Neural crest cell (in vitro differentiated cells): ENCODE measurements at places on chromosomes 13 and 19.

GRCh38 chr13:59584761-59585670, 578.7 kb downstream of the DIAPH3 start:
- H3K36me3 ChIP-seq = no peaks in the 10 kb centered on the region
- no peaks in the 10 kb centered on the region for H3K27me3 ChIP-seq
- no peak for DNase-seq
- H3K27ac ChIP-seq = no peak overlapping the region

DNA sequence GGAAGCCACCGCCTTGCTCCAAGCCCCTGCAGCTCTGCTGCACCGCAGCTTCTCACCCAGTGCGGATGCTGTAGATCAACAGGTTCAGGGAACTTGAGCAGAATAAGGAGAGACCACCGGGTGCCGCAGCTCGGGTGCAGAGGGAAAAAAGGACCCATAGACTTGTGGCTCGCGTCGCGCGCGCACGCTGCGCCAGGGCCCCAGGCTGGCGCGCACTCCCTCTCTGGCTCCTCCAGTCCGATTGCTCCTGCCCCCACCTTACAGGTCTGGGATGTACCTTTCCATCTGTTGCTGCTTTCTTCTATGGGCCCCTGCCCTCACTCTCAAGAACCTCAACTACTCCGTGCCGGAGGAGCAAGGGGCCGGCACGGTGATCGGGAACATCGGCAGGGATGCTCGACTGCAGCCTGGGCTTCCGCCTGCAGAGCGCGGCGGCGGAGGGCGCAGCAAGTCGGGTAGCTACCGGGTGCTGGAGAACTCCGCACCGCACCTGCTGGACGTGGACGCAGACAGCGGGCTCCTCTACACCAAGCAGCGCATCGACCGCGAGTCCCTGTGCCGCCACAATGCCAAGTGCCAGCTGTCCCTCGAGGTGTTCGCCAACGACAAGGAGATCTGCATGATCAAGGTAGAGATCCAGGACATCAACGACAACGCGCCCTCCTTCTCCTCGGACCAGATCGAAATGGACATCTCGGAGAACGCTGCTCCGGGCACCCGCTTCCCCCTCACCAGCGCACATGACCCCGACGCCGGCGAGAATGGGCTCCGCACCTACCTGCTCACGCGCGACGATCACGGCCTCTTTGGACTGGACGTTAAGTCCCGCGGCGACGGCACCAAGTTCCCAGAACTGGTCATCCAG, 964 bp downstream of the PCDH17 start:
- peak; percentile 33 for DNase-seq
- peaks cover 64% of the 10 kb centered on the region for H3K27me3 ChIP-seq
- peaks cover 50% of the 10 kb centered on the region for H3K4me1 ChIP-seq
- no peak overlapping the region for H3K27ac ChIP-seq

DNA sequence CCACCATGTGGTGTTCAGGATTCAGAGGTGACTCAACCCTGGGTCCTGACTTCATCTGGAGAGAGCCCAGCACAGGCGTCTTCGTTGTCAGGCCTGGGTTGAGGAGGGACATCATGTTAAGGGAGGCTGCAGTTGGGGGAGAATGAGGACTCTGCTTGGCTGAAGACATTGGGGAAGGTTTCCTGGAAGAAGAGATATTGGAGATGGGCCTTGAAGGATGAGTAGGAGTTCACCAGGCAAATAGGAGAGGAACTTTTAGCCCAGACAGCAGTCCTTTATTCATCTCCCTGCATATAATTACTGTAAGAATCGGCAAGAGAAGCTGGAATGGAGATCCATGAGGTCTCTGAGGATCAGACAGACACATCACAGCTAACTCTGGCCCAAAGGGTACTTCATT, 38.9 kb downstream of the VAV1 start:
- peaks cover 6% of the 10 kb centered on the region for H3K36me3 ChIP-seq
- H3K27ac ChIP-seq = no peak overlapping the region
- peaks cover 31% of the 10 kb centered on the region for H3K27me3 ChIP-seq
- H3K4me3 ChIP-seq = no peak overlapping the region
- DNase-seq = no peak
- H3K4me1 ChIP-seq = peaks cover 6% of the 10 kb centered on the region

DNA sequence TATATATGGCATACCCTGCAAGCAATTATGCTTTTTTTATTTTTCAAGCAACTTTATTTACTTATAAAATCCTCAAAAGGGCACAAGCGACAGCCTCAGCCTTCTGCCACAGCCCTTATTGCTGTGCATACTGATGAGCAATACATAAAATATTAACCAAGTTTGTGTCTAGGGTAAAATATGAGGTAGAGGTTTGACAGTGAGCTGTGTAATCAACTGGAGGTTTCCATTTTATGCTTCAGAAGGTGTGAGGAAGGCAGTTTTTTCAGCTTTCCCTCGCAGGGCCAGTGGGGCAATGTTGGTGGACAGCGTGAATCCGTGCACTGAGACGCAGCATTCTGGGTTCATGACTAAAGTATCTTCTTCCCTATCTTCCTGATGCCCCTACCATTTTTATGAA, 310.4 kb downstream of the IRS2 start:
- no peak overlapping the region for H3K4me3 ChIP-seq
- H3K27ac ChIP-seq = no peak overlapping the region
- H3K27me3 ChIP-seq = no peaks in the 10 kb centered on the region
- H3K36me3 ChIP-seq = no peaks in the 10 kb centered on the region
- H3K4me1 ChIP-seq = no peaks in the 10 kb centered on the region

- H3K4me1 ChIP-seq = peaks cover 14% of the 10 kb centered on the region
These were observed 9.7 kb downstream of the DPY19L3 start for GRCh38 chr19:32415246-32415645.

DNA sequence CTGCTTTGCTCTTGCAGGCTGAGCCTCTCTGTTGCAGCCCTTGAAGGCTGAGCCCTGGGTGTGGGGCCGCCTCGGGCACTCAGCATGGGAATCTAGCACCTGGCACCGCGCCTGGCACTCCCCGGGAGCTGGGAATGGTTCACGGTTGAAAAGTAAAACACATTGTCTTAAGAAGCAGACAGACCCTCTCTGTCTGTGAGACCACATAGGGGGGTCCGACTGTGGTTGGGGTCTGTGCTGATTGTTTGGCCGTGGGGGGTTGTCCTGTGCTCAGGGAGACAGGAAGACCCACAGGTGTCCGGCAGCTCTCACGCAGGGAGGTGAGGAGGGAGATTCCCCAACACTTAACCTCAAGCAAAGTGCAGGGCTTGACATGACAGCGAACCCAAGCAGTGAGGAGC, 64.8 kb downstream of the SOX1 start:
- no peaks in the 10 kb centered on the region for H3K27me3 ChIP-seq
- peak overlapping the region; percentile 19 for H3K27ac ChIP-seq
- peaks cover 18% of the 10 kb centered on the region for H3K4me1 ChIP-seq
- no peak overlapping the region for H3K4me3 ChIP-seq
- DNase-seq = no peak

- no peaks in the 10 kb centered on the region for H3K4me1 ChIP-seq
- no peaks in the 10 kb centered on the region for H3K27me3 ChIP-seq
- peaks cover 4% of the 10 kb centered on the region for H3K36me3 ChIP-seq
These were observed 42.8 kb upstream of the SLC46A3 start for GRCh38 chr13:28761586-28761985.

DNA sequence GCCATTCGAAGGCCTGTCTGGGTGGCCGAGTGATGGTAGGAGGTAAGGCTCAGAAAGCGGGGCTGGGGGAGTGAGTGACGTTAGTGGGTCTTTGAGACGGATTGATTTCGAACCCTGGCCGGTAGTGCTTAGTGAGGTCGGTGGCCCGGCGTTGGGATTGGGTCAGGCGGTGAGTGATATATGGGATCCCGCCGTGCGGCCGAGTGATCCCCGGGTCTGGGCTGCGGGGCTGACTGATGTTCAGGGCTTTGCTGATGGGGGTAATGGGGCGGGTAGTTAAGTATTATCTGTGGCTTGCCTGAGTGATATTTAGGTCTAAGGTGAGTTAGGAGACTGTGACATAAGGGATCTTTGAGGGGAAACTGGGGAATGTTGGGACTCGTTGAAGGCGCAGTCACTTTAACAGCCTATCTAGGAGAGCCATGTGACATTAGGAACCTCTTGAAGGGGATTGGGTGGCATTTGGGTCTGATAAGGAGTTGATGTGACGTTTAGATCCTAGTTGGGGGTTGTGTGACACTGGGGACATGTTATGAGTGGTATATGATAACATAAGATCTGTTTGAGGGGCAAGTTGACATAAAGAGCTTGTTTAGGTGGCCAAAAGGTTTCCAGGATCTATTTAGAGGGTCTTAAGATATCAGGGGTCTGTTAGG, 543 bp downstream of the PSMC4 start:
- H3K27me3 ChIP-seq = no peaks in the 10 kb centered on the region
- DNase-seq = no peak
- H3K36me3 ChIP-seq = peaks cover 24% of the 10 kb centered on the region
- peak overlapping the region; percentile 99 for H3K27ac ChIP-seq
- peak overlapping the region; percentile 99 for H3K4me3 ChIP-seq
- H3K4me1 ChIP-seq = peaks cover 31% of the 10 kb centered on the region

DNA sequence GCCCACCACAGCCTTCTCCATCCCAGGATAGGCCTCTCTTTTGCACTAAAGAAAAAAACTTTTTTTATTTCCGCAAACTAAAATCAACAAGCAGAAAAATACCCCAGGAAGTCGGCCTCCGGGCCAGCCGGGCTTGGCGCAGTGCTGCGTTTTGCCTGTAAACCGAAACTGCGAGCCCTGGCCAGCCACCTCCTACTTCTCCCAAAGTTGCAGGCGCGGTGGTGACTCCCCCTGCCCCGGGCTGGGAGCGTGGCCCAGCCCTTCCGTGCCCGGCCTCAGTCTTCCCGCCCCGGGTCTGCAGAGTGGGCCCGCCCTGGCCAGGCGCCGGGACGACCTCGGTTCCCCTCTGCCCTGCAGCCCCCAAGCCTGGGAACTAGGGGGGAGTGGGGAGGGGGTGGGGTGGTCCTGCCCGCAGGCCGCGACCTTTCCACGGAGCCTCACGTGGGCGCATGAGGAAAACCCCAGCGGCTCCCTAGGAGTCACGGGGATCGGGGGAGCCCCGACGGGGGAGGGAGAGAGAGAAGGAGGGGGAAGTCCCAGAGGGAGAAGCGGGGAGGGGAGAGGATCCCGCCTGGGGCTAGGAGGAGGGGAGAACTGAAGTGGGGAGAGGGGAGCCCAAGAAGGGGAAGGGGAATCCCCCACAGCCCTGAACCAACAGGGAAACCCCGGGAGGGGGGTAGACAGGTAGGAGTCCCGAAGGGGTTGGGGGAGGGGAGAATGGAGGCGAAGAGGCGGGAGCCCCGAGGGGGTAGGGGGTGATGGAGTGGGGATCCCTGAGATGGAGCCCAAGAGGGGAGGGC, 3.0 kb downstream of the GADD45B start:
- peaks cover 27% of the 10 kb centered on the region for H3K4me1 ChIP-seq
- H3K27ac ChIP-seq = no peak overlapping the region
- H3K27me3 ChIP-seq = peaks cover 71% of the 10 kb centered on the region
- no peaks in the 10 kb centered on the region for H3K36me3 ChIP-seq

- no peaks in the 10 kb centered on the region for H3K27me3 ChIP-seq
- H3K27ac ChIP-seq = no peak overlapping the region
- no peak for DNase-seq
- H3K4me1 ChIP-seq = peaks cover 32% of the 10 kb centered on the region
- H3K4me3 ChIP-seq = peak overlapping the region; percentile 88
These were observed 1.4 kb downstream of the USP12 start for GRCh38 chr13:27170221-27170515.

DNA sequence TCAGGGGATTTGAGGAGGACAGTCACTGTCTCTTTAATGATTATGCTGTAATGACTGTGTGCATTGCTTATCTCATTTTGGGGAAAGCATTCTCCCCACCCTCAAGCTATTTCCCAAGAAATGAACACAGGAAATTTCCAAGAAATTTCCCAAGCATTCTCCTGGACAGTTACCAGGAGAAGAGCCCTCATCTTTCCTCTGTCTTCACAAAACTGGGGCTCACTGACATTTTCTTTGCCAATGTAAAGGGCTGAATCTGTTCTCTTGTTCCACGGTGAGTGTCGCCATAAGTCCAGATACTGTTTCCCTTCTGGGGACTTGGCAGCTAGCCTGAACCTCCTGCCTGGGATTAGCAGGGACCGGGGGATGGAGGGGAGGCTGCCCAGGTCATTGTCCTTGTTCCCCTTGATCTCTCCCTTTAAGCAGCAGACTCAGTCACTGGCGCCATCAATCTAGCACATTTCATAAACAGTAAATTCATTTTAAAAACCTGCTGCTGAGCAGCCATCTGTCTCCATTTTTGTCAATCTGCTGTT, 172.8 kb downstream of the DNAJC15 start:
- no peaks in the 10 kb centered on the region for H3K27me3 ChIP-seq
- no peaks in the 10 kb centered on the region for H3K4me1 ChIP-seq
- no peak for DNase-seq
- no peak overlapping the region for H3K4me3 ChIP-seq

DNA sequence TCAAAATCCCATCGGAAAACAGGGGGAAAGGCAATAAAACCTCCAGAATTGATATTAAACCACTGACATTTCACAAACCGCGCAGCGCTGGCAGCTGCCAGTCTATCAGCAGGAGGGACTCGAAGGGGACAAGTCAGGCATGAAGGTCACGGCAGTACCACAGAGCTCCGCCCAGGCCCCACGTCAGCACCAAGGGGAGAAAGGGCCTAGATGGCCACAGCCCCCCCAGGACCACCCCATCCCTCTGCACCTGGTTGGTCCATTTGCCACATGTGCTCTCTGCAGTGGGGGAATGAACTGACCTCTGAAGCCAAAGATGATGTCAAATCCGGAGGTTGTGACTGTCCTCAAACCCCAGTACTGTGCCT, 9.5 kb upstream of the VSTM2B start:
- no peaks in the 10 kb centered on the region for H3K4me1 ChIP-seq
- H3K4me3 ChIP-seq = no peak overlapping the region
- no peak for DNase-seq

DNA sequence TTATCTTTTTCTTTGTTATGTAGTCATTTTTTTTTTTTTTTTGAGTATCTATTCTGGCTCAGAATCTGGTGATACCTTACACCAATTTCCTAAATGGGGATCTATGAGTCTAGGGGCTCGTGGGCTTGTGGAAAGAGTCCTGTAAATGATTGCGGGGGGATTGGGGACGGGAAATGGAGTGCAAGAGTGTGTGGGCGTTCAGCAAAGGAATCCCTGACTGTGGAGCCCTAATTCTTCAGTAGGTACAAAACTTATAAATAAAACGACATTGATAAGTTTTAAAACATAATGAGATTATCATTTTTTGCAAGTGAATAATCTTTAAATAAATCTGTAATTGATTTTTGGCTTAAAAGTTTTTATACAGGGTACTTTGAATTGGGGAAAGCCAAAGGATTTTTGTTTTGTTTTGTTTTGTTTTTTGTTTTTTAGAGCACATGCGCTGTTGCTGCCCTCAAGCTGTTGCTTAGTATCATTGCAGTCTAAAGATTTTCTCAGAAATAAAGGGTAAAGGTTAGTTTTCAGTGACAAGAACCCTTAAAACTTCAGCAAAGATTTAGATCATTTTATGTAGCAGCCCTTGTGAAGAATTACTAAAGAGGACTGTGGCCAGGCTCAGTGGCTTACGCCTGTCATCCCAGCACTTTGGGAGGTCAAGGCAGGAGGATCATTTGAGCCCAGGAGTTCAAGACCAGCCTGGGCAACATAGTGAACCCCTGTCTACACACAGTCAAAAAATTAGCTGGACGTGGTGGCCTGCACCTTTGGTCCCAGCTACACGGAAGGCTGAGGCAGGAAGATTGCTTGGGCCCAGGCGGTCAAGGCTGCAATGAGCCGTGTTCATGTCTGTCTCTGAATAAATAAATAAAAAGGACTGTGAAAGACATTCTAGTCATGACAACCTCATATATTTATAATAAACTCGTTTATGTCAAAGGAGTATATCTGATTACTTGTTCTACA, 1.7 kb downstream of the ERCC5 start:
- no peaks in the 10 kb centered on the region for H3K27me3 ChIP-seq
- H3K4me1 ChIP-seq = peaks cover 26% of the 10 kb centered on the region
- peak overlapping the region; percentile 83 for H3K27ac ChIP-seq
- DNase-seq = no peak

GRCh38 chr13:52652980-52653303, 306 bp downstream of the SUGT1 start:
- H3K4me3 ChIP-seq = no peak overlapping the region
- peaks cover 8% of the 10 kb centered on the region for H3K4me1 ChIP-seq
- no peaks in the 10 kb centered on the region for H3K27me3 ChIP-seq
- DNase-seq = no peak
- H3K36me3 ChIP-seq = peaks cover 18% of the 10 kb centered on the region
- H3K27ac ChIP-seq = no peak overlapping the region
